ENCODE measurements at places on chromosomes 7 and 10. TPM values are rescaled to one million over a fixed set of nuclear protein-coding genes. Genes with fewer than 3 reads are reported as not detected.

The ATG9B gene
- polyA plus RNA-seq = 1.9 TPM

- DNase-seq = no peak
Observed at GRCh38 chr10:84938117-84938905, 609.9 kb downstream of the CCSER2 start.

The CLDN12 gene
- 51.4 TPM for polyA plus RNA-seq

DNA sequence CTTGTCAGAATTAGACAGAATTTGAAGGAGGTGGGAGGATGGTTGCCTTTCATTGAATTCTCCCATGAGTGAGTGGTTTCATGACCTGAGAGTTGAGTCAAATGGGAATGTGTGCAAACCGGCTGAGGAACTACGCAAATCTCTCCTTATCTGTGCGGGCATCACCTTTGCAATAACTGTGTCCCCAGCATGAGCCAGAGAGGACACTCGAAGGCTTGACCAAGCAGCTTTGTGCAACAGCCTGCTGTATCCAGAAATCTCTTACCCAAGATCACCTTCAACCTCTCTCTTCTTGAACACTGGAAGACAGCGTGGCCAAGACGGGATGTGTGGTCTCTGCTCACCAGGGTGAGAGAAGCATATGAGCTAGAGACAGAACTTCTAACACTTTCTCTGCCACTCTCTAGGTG is 93.8 kb upstream of the IKZF1 start:
- no peak for DNase-seq

DNA sequence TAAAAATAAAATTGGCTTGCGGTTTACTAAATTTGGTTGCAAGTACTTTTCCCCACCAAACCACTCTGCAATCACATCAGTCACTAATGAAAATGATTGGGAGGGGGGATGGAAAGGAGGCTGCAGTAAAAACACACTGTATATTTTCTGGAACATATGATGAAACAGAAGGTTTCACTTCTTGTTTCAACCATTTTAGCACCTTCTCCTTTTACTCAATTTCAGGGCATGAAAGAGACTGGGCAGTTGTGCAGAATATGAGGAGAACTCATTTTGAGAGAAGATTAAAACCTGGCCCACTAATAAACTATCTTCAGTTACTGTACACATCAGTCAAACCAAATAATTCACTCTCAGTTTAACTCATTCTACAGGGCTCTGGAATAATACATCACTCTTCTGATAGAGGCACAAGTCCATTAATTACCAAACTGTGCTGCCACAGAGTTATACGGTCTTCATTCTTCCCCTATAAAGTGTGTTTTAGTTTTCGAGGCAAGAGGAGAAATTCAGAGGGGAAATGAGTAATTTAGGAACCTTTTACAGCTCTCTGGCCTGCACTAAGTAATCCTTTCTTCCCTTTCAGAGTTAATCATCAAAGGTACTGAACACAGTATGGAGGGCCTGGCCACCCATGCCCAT is 25.5 kb downstream of the JAZF1 start:
- no peak for DNase-seq

DNA sequence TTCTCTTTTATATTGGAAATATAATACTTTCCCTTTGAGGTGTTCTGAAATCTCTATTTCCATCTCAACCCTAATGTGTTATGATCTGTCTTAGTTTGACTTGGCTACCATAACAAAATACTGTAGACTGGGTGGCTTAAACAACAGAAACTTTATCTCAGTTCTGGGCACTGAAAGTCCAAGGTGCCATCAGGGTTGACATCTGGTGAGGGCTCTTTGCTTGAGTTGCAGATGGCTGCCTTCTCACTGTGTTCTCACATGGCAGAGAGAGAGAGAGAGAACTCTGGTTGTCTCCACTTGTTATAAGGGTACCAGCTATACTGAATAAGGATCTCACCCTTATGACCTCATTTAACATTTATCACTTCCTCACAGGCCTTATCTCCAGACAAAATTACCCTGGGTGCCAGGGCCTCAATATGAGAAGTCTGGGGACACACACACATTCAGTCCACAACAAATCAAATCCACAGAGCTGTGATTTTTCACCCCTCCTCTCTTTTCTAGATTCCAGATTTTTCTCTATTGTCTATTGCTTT is 104.5 kb downstream of the SRI start:
- DNase-seq = no peak
